ENCODE measurements at places on chromosomes 3 and 15.

DNA sequence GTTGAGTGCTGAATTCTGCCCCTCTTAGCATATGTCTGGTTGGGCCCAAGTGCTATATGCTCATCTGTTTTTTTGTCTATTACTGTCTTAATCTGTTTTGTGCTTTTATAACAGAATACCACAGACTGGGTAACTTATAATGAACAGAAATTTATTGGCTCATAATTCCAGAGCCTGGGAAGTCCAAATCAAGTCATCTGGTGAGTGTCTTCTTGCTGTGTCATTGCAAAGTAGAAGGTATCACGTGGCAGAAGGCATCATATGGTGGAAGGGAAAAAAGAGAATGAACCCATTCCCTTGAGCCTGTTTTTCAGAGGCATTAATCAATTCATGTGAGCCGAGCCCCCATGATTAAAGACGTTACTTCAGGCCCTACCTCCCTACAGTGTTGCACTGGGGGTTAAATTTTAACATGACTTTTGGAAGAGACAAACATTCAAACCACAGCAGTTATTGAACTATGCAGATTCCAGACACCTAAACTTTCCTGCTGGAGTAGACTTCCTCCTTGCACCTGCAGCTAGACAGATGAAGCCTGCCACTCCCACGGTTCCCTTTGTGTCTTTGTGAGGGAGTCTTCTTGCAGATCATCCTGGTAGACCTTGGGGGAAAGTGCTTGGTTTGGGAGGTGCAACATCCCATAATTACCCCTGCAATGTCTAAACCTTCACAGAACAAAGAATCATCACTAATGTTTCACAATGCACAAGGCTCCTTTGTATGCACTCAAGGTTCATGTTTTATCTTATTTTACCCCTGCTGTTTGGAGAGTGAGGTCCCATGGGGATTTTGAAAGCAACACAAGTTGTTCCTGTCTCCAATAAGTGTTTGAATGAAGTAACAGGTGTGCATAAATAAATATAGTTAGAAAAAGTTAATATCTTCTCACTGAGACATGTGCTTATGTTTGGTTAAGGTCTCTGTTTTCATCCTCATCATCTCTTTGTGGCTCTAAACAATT, 64.7 kb upstream of the XCR1 start:
- no peak for DNase-seq

GRCh38 chr3:124097362-124098131, 105.6 kb upstream of the ROPN1 start:
- DNase-seq, result no peak

- DNase-seq, result no peak
Measured at GRCh38 chr15:55879181-55879580, 114.2 kb downstream of the NEDD4 start.

- DNase-seq, result no peak
Measured at GRCh38 chr3:124248471-124249028, 256.6 kb upstream of the ROPN1 start.

DNA sequence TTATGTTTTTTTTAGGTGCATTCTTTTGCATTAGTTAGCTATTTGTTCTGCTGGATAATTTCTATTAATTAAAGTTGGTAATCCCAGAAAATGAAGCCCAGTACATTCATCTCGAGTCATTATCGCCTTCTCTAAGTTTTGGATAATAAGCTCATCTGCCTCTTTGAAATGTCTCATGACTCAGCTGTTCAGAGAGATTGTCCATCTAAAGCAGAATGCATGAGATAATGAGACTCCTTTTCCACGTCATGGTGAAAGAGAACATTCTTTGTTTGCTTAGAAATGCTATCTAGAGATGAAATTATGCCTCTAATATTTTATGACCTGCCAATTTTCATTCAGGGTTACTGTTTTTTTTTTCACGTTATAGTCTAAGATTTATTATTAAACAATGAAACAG, 374.7 kb upstream of the GOLIM4 start:
- no peak for DNase-seq

- no peak for DNase-seq
Measured at GRCh38 chr15:69782809-69783208, 314.9 kb downstream of the TLE3 start.

- no peak for DNase-seq
Measured at GRCh38 chr3:56884387-56884786, 82.6 kb upstream of the ARHGEF3 start.

DNA sequence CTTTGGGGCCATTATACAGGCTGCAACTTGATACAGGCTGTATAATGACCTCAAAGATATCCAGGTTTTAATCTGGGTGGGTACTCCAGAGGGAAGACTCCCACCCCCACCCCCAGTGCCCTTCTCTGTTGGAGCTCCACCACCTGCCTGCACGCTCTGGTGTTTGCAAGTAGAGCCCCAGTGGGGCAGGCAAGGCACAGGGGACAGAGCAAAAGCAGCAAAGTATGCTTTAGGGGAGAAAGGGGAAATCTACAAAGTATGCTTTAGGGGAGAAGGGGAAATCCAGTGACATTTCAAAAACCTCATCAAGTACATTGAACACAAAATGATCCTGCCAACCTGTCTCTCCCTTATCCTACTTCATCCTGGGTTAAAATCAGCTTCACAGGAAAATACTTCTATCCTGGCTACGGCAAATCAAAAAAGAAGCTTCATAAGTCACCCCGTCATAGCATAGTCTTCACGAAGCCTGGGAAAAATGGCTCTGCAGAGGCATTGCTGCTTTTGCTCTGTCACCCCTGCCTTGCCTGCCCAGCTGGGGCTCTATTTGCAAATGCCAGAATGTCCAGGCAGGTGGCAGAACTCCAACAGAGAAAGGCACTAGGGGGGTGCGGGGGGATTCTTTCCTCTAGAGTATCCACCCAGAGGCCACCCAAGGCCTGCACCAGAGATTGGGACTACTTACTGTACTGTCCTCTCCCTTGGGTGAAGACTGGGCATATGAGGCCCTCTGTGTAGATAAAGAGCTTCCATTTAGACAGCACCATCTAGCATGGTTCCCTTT, 60.9 kb upstream of the ATP11B start:
- no peak for DNase-seq

Data from GDM1 (cell line).